ENCODE measurements at places on chromosomes 1 and 21.

- no peak for DNase-seq
Measured at GRCh38 chr1:27009601-27010197, 3.0 kb downstream of the TENT5B start.

GRCh38 chr1:167272369-167272957 is 51.8 kb downstream of the POU2F1 start:
- DNase-seq, result no peak

DNA sequence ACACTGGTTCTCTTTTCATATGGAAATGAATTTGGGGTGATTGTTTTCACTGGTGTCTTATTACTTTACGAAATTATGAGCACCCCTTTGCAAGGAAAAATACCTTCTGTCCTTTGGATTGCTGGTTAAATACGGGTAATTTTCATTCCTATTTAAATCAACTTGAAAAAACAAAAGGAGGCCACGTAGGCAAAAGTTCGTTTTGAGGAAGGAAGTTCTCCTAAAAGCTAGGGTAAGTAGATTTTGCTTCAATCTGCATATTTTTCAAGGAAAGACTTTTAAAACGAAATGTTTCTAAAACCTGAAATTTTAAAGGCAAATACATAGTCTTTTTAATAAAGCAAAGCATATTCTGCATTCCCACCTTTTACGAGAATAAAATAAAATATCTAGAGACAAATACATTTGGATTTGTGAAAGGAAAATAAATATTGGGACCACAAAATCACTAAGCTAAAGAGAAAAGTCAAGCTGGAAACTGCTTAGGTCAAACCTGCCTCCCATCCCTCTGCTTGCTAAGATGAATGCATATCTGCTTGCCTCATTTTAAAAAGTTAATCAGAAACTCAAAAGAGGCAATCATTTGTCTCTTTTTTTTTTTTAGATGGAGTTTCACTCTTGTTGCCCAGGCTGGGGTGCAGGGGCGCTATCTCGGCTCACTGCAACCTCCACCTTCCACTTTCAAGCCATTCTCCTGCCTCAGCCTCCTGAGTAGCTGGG is 70.9 kb upstream of the ETS2 start:
- no peak for DNase-seq

DNA sequence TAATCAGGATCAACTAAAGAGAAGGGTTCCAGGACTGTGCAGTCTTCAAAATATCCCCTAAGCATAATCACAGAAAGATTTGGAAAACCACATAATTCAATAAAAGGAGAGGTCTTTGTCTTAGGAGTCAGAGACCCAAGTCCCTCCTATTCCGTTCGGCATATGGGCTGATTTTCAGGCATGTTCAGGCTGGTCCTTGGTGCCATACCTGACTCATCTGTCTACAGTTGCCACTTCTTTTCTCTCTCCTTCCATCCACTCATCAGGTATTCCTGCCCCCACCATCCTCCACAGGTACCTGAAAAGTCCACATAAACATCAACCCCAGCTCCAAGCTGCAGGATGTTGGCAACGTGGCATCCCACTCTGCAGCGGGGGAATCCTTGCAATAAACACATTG is 29.7 kb upstream of the RPL11 start:
- no peak for DNase-seq

DNA sequence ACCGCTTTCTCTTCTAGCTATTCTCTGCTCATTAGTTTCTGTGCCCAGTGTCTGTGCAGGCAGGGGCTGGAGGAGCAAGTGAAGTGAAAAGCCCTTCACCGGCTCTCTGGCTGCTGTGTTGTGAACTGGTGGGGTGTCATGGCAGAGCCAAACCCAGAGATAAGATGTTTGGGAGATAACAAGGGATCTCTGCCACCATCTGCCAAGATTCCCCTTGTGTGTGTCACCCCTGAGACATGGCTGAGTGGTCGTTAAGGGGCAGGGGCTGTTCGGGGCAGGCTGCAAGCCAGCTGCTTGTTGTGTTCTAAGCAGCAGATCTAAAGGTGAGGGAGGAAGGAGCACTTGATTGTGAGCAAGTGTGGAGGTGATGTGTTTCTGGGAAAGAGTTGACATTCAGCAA is 24.5 kb downstream of the CNIH3 start:
- no peak for DNase-seq

- DNase-seq, result no peak
Measured at GRCh38 chr1:36582066-36582755, 99.5 kb upstream of the CSF3R start.

GRCh38 chr1:178055093-178055492 is 38.8 kb upstream of the RASAL2 start:
- no peak for DNase-seq

GRCh38 chr1:187261637-187262036 is 432.9 kb downstream of the PLA2G4A start:
- no peak for DNase-seq

DNA sequence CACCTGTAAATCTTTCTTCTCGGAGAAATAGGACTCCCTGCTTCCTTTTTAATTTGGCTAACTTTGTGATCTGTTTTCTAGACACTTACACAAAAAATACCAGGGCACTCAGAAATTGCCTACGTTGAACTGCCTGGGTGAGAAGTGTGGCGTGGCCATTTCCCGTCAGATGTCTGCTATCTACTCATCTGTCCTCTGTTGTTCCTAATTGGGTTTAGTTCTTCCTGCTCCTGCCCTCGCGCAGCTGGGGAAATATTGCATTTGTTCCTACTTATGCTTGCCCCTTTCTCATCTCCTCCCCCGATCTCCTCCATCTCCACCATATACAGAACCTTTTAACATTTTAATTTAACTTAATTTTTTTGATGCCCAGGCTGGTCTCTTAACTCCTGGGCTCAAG is 55.1 kb downstream of the CD58 start:
- no peak for DNase-seq

- DNase-seq, result no peak
Measured at GRCh38 chr1:53946252-53947171, at the start of gene LRRC42. Gene LRRC42, plus strand, starts transcription at chr1:53946350. Its CDS starts 5,650 bp downstream, at chr1:53952000.

- DNase-seq, result no peak
Measured at GRCh38 chr1:94608852-94609530, 67.4 kb upstream of the F3 start.

DNA sequence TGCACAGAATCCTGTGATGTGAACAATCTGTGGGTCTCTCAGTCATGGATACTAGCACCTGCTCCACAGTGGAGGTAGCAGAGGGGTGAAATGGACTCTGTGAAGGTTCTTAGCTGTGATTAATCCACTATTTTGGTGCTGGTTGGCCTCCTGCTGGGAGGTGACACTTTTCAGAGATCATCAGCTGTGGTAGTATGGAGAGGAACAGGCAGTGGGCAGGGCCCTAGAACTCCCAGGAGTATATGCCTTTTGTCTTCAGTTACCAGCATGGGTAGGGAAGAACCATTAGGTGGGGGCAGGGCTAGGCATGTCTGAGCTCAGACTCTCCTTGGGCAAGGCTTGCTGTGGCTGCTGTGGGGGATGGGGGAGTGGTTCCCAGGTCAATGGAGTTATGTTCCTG is 54.0 kb upstream of the KCNJ15 start:
- no peak for DNase-seq

- no peak for DNase-seq
Measured at GRCh38 chr1:178612261-178612660, 99.4 kb downstream of the TEX35 start.

- no peak for DNase-seq
Measured at GRCh38 chr1:114458237-114458777, 52.7 kb downstream of the TRIM33 start.

DNA sequence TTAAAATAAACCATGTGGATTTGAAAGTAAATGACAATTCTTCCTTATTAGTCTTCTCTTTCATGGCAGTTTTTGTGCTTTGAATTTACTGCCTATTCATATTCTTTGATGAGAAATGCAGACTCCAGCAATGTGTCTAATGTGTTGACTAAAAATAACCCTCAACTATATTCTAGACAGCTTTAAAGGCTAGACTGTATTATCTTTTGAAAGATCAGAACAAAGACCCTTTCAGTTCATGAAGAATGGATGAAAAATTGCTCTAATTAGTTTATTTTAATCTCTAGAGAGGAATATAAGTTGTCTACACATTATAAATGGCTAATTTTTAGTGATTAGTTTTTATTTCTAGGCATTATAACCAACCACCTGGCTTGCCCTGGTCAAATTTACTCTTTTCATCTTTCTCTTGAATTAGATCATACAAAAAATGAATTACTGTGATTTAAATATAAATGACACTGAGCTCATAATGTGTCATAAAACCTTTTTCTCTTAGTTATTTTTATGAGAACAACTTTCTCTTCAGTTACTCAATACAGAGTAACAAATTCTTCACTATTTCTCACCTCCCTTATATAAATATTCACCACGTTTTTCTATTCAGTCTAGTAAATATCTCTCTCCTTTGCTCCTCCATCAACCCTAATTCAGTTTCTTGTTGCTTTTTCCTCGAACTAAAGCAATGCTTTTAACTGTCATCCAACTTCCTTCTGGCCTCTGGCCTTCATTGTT is 428.5 kb upstream of the TMPRSS15 start:
- no peak for DNase-seq

DNA sequence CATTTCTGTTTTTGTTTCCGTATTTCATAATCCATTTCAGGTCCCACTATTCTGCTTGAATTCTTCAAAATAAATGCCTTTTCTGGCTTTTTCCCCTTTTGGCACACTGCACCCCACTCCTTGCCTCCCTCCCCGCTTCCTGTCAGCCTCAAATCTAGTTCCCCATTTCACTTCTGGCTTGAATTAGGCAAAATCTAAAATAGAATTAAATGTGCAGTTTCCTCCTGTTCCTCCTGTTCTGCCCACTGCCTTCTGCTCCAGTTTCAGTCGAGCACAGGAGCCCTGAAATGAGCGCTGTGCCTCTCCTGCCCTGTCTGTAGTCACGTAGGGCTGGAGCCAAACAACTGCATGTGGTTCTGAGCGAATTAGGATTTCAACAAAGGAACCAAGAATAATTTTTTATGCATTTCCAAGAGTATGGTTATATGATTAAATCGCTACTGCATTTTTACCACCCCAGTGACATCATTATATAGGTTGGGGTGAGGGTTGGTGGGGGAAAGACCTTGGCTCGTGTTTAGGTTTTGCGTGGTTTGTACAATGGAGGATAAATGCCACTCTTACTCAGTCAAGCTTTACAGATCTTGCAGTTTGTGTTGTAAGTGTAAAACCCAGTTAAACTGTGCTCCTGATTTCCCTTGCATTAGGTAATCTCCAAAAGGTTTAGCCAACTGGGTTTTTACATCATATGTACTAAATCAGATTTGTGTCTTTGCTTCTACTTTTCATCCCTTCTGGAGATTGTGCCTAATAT is 114.9 kb downstream of the VPS13D start:
- no peak for DNase-seq

- no peak for DNase-seq
Measured at GRCh38 chr1:29322861-29323585, 86.7 kb downstream of the PTPRU start.

GRCh38 chr1:10818262-10819197 is 22.1 kb upstream of the CASZ1 start:
- no peak for DNase-seq

DNA sequence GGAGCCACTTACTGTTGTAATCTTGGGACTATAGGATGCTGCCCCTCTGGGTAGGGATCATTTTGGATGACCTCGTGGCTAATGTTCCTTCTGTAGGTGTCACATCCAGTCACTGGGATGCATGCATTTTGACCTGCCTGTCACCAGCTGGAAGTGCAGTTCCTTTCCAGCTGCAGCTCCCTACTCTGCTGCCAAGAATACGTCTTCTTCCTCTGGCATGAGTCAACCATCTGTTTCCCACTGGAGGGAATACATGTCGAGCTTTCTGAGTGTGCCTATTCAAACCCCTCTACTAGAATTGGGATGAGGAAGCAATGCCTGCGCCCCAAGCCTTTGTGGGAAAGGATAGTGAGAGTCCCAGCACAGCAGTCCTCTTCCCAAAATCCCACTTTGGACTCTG is 415.5 kb upstream of the ADAMTS5 start:
- no peak for DNase-seq

DNA sequence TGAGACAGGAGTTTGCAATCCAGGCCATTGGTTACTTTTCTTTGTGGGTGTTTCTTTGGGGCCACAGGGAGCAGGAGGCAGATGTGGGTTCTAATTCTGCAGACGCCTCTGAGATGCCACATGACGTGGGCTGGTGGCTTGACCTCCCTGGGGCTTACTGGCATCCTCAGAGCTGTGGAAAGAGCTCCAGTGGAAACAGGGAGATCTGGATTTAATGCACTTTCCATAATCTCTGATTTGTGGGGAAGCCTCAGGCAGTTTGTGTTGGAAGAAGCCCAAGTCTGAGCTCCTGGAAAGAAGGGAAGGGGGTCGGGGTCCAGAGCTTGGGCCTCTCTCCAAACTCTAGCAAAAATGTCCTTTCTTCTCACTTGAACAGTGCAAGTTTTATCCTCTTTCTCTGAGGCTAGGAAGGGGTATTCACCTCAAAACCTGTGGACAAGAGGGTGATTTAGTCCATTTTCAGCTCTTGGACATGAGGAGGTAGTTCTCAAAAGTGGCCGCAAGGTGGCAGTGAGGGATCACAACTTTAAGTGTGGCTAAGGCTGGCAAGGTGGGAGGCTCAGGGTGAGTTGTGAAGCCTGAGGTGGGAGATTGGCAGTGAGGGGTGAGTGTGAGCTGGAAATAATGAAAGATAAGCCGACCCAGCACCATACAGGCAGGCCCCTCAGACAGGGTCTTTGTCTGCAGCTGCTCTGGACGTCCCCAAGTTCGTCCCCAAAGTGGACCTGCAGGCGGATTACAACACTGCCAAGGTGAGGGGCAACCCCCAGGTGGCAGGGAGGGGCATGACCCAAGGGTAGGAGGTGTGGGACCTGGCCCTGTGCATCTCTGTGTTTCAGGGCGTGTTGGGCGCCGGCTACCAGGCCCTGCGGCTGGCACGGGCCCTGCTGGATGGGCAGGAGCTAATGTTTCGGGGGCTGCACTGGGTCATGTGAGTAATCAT is 9.2 kb downstream of the IKBKE start:
- peak; percentile 60 for DNase-seq

DNA sequence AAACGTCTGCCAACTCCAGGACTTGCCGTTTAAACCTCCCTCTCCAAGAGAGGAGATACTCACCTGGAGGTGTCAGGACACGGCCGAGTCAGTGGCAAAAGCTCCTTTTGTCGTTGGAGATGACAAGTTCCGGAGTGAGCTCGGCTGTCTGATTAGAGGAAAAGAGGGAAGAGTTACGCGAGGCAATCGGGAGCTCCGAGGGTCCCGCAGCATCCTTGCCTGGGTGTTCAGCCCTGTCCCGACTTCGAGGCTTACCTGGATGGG is 497 bp downstream of the ID3 start:
- DNase-seq, result no peak

GRCh38 chr1:194698908-194699318 is 1512.5 kb upstream of the B3GALT2 start:
- DNase-seq, result no peak

DNA sequence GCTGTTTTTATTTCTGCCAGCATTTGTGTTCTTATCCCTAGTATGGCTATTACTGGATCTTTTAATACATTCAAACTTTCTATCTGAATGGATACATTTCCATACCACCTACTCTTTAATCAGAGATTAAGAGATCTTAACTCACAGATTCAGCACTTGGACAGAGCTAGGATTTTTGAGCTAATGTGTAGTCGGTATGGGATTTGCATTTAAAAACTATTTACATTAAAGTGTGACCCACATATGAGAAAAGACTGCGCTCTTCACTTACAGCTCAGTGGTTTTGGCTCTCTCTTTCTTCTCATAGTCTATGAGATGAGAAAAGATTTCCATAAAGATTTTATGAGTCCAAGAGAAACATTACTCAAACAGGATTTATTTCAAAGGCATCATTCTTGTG is 16.4 kb downstream of the HMGB4 start:
- DNase-seq, result no peak

GRCh38 chr1:70667494-70668170 is 256.6 kb downstream of the CTH start:
- no peak for DNase-seq

- no peak for DNase-seq
Measured at GRCh38 chr1:184366997-184367396, 19.8 kb upstream of the C1orf21 start.

Data from iPS DF 6.9 (cell line).